Posterior vena cava (tissue), 2 donors: ENCODE measurements at places on chromosomes 2 and 18. TPM values are rescaled to one million over a fixed set of nuclear protein-coding genes. Genes with fewer than 3 reads are reported as not detected.

Gene REG3A
- not detected for total RNA-seq

Gene SCN3A
- total RNA-seq, result 5.8 TPM

Gene TBR1
- total RNA-seq, result not detected

Gene MC5R
- not detected for total RNA-seq

Gene AP1S3
- 1.5 TPM for total RNA-seq

Gene FOXD4L1
- not detected for total RNA-seq

Gene RNPEPL1
- total RNA-seq, result 47.1 TPM

Gene IL37
- total RNA-seq, result not detected

Gene MEP1B
- not detected for total RNA-seq

Gene SLC5A7
- total RNA-seq, result not detected

Gene CDH2
- 12.0 TPM for total RNA-seq

Gene SERPINB7
- not detected for total RNA-seq

Gene ATP8B1
- 27.7 TPM for total RNA-seq
